ENCODE measurements at places on chromosomes 1 and 21.

GRCh38 chr1:157178490-157178889 is 40.3 kb upstream of the ETV3 start:
- DNase-seq, result no peak

- no peak for DNase-seq
These were observed 35.4 kb upstream of the ENAH start for GRCh38 chr1:225688345-225688744.

DNA sequence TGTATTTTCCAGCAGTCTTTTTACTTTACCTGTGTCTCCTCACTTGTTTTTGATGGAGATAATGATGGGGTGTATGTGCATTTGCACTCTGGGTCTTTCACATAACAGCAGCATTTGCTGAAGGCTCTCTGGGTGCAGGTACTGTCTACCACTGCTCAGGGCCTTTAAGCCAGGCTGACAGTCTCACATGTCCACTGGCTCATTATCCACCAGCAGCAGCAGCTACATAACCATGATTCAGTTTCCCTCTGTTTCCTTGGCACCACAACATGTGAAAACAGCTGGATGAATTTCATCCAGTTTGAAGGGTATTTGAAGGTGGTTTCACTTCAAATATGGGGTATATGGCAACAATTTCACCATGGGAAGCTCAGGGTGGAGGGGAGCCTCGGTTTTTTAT is 41.2 kb upstream of the ROR1 start:
- DNase-seq, result no peak

DNA sequence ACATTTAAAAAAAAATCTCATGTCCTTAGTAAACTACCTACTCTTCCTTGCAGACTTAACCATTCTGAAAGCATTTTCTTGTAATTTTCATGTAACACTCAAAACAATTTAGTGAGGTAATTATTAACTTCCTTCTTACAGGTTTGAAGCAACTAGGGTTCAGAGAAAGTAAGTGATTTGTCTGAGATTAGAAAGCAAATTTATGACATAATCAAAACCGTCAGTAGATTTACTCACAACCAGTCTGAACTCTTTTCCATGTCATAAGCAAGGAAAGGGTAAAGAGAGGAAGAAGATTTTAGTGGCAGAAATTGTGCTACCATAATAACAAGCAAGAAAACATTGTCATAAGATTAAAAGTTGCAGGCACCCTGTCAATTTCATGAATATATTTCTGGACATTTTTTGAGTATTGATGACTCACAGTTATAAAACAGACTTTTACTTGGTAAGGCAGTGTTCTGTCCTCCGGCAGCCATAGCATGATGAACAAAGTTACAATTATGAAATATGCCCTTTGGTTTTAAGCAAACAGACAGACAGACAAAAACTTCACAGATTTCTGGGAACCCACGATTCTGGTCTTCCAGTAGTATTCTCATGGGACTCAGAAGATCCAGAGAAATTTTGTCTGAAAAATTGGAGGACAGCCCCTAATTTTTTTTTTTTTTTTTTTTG is 707.2 kb downstream of the RWDD3 start:
- DNase-seq, result no peak

DNA sequence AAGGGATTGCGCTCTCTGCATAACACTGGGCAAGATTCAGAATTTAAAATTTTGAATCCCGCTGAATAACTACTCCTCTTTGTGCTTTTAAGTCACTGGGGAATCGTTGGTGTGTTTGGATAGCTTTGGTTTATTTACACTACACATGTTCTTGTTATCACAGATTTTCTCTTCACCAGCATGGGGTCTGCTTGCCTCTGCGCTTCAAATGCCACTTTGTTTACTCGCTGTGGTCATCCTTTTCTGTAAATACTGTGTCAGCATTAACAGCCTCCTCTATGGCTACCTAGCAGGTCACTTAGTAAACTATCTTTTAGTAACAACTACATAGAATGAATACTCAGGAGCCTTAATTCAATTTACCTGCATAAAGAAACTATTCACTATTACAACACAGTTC is 14.4 kb upstream of the KCNH1 start:
- DNase-seq, result no peak

DNA sequence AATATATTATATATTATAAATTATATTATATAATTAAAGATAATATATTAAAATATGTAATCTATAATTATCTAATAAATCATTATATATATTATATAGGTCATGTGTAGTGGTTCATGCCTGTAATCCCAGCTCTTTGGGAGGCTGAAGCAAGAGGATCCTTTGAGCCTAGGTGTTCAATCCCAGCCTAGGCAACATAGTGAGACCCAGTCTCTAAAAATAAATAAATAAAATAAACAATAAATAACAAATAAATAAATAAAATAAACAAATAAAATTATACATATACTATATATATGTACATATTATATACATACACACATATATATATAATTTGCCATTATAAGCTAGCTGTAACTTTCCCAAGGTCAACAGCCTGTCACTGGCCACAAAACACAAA is 277.7 kb downstream of the SETD4 start:
- no peak for DNase-seq

GRCh38 chr1:185159966-185160365 is 3.0 kb downstream of the SWT1 start:
- no peak for DNase-seq

DNA sequence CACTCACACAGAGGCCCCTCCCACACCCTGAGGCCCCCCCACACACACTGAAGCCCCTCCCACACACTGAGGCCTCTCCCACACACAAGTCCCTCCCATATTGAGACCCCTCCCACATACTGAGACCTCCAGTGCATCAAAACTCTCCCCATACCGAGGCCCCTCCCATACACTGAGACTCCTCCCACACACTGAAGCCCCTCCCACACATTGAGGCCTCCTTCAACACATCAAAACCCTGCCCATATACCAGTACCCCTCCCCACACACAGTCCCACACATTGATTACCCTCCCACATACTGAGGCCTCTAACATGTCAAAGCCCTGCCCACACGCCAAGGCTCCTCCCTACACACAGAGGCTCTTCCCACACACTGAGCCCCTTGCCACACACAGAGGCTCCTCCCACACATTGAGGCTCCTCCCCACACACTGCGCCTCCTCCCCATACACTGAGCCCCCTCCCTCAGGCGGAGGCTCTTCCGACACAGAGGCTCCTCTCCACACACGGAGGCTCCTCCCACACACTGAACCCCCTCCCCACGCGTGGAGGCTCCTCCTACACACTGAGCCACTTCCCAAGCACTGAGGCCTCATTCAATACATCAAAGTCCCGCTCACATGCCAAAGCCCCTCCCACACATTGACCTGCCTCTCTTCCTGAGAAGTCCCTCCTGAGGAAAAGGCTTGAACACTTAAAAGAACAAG is 392.3 kb downstream of the CAMTA1 start:
- DNase-seq, result no peak

DNA sequence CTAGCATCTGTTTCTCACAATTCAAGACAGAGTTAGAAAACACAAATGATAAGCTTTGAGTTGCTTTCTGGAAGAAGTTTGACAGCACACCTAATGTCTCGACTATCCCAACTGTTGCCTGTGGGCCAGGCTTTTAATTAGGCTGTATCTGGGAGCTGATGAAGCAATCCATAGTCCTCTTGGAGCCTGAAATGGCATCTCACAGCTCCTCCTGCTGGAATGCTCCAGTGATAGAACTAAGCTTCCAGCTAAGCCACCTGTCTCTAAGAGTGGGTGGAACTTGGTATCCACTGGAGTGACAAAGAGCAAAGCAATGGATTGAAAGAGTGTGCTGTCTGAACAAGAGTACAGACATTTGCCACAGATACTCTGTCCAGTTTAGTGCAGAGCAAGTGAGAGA is 605.3 kb upstream of the NR5A2 start:
- no peak for DNase-seq

DNA sequence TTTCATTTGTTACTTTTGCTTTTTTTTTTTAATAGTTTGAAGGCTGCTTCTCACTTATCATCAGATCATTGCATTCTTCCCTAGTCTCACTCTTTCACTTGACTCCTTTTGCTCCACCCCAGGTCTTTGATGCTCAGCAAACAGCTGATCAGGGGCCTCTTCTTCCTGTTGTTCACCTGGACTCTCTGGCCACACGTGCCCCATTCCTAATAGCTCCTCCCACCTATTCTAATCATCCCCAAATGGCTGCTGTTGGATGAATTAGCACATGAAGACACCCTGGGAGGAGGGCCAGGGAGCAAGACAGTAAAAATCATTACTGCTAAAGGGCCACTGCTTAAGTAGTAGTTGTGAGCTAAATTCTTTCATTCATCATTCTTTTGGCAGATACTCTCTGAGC is 119.5 kb downstream of the MAB21L3 start:
- no peak for DNase-seq

DNA sequence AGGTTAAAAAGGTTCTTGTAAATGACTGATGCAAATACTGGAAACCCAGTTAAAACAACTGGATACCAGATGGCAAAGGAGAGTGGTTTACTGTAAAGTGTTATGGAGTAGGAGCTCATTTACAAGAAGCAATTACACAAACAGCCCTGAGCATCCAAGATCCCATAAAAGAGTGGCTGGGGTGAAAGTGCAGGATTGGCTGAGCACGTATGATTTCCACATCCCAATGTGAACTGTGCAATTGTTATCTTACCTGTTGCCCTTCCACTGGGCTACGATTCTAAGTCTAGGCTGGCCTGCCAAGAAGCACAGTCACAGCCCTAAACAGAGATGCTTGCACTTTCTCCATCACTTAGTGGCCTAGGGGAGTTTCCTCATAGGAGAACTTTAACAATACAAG is 277.6 kb upstream of the RUNX1 start:
- DNase-seq, result no peak

DNA sequence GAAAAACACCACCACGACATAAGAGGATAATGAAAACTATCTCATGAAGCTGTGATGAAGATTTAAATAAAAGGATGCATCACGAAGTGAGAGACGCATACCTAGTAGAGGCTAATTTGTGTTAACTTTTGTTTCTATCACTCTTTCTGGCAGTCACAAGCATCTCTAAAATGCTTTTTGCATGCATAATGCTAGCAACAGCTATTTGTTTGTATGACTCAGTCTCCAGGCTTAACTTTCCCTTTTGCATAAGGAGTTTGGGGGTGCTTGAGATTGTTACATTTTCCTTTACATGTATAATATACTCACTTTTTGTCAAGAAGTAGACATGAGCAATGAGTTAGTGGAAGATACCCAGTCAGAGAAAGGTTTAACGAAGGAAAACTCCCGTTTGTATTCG is 385.4 kb downstream of the DISC1 start:
- DNase-seq, result no peak

GRCh38 chr1:192554904-192555303 is 20.7 kb upstream of the RGS1 start:
- DNase-seq, result no peak

- DNase-seq, result no peak
These were observed 95.5 kb downstream of the ZFYVE9 start for GRCh38 chr1:52237430-52237829.

DNA sequence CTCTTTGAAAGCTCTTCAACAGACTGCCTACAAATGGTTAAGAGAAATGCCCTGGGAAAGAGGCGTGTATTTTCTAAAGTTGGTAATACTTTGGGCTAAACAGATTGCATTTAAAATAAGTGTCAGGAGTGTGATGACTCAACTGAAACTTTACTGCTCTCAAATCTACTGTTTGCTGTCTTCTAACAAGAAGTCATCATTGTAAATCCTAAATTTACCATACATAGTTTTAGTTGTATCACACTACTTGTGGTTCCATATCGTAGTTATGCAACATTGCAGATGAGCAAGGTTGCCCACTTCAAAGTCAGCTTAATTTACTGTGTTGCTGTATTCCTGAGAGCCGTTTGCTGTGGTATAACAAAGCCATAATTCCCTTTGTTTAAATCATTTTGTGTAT is 59.6 kb downstream of the RGS21 start:
- DNase-seq, result no peak

All from activated CD4-positive, alpha-beta T cell treated with anti-CD3 and anti-CD28 coated beads for 4 hours (primary cell).